IMR-90 (cell line): ENCODE measurements at places on chromosomes 2 and 18.

DNA sequence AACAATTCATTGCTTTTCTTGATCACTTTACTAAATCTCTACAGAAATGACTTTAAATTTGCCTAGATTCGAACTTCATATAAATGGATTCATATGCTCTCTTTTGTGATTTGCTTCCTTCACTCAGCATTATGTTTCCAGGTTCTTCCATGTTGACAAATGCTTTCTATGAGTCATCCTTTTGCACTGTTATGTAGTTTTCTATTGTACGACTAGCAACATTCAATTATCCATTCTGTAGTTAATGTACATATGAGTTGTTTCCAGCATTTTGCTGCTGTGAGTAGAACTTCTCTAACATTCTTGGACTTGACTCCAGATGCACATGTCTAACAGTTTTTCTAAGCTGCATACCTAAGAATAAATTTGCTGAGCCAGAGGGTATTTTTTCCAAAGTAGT, 66.5 kb upstream of the NEUROD1 start:
- DNase-seq: no peak

- no peak for DNase-seq
Observed at GRCh38 chr2:218863021-218863520, 3.5 kb downstream of the WNT6 start.

DNA sequence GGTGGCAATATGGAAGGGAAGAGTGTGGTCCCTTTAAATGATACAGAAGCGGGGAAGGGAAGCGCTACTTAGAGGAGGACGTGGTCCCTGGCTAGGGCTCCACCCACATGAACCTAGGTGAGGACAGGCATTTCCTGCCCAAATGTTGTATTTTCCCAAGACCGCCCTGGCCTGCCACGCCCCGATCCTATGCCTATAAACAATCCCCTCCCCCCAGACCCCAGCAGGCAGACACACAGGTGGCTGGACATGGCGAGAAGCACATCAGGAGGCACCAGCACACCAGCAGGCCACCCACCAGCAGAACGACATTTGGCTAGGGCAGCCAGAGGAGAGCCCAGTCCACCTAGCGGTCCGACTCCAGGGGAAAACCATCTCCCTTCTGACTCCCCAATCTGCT, 47.2 kb downstream of the METTL8 start:
- DNase-seq: no peak

DNA sequence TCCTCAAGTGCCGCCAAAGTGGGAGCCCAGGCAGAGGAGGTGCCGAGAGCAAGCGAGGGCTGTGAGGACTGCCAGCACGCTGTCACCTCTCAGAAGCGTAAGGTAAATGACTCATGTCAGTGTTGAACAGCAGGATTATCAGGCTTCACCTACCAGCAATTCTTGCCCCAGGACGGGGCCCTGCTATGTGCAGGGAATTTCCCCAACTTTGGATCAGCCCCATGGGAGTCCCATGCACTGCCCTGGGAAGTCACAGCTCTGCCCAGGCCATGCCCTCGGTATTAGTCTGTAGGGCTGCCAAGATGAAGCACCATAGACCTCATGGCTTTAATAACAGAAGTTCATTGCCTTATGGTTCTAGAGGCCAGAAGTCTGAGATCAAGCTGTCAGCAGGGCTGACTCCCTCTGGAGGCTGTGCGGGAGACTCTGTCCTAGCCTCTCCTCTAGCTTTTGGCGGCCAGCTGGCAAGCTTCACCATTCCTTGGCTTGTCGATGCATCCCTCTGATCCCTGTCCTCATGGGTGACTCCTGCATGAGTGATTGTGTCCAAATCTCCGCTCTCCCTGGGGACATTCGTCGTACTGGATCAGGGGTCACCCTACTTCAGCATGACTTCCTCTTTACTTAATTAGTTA, 55.9 kb downstream of the TRPM8 start:
- DNase-seq: no peak

GRCh38 chr2:150387586-150388288, 99.7 kb downstream of the RND3 start:
- peak; percentile 26 for DNase-seq

GRCh38 chr2:73008766-73009135, 62.8 kb downstream of the SFXN5 start:
- no peak for DNase-seq

DNA sequence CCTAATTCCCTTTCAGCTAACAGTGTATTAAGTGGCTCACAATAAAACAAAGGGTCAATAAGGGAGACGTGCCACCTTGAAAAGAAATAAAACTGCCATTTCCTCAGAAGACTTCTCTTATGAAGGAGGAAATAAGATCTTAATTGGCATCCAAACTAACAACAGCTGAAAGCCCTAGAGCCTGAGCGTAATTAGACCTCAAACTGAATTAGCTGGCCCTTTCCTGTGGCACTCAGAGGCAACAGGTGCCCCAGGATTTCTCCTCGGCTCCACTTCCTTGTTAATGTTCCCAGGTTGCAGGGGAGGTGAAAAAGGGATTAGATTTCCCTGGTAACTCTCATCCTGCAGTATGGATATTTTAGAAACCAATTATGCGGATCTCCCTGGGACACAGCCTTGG, 804.3 kb downstream of the DCDC2C start:
- no peak for DNase-seq

DNA sequence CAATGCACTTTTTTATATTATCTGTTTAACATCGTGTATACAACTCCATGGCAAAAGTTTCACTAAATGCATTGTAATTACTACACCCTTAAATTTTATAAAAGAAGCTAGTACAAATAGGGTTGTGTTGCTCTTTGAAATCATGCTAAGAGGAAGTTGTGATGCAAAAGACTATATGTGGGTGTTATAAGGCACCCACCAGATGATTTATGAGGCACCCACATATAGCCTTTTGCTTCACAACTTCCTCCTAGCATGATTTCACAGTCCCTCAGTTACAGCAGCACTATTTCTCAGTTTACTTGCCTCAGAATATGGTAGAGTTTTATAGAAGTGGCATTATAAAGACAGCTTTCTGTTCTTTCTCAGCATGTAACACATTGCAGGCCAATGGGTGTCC, 277.3 kb upstream of the DOK6 start:
- no peak for DNase-seq

- no peak for DNase-seq
Observed at GRCh38 chr2:45085487-45085886, 76.2 kb upstream of the SIX2 start.

DNA sequence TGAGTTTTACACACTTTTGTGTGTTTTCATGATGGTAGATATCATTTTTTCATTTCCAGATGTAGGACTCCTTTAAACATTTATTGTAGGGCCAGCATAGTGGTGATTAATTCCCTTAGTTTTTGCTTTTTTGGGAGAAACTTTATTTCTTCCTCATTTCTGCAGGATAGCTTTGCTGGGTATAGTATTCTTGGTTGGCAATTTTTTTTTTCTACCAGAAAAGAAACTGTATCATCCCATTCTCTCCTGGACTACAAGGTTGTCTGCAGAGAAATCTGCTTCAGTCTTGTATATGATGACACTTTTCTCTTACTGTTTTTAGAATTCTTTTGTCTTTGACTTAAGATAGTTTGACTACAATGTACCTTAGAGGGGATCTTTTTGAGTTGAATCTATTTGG, 37.8 kb upstream of the RHOB start:
- DNase-seq: no peak

DNA sequence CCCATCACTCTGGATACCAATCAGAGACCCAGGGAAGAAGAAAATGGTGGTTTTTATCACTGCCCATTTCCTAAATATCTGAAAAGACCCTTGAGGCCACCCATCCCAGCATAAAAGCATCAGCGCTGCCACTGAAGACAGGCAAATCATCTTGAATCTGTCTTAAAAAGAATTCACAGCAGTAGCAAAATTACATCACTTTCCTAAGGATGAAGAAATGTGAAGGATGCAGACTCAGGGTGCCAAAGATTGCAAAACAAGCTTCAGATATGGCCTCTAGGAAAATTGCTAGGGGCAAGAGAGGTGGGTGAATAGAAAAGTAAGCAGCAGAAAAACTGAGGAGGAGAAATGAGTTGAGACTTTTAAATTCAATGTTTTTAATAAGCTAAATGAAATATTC, 70.0 kb downstream of the SLC25A12 start:
- DNase-seq: peak; percentile 54

DNA sequence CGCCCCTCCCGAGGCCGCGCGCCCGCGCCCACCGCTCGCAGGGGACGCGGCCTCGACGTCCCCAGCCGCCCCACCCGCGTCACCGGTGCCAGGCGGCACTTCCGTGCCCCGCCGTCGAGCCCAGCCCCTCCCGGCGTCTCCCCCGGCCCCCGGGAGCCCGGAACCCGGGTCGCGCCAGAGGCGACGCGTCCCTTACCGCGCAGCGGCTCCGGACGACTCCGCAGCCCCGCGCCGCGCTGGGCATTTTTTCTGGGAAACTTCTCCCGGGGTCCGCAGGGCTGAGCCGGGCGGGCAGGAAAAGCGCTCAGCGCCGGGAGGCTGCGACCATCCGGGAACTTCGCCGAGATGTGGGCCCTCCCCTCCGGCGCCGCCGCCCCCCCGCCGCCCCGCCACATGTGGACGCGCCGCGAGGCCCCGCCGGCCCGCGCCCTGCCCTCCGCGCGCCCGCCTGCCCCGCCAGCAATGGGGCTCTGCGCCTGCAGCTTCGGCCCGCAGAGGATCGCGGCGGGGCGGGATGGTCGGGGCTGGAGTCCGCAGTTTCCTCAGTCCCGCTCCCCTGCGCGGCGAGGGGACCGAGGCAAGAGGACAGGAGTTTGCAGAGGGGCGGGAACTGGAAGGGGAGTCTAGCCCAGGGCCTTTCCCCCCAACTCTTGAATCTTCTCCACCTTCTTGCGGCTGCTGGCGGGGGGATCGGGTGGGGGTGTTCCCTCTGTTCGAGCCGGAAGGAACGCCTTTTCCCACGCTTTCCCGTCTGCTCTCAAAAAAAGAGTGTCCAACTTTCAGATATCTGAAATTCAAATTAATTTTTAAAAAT, 81.5 kb downstream of the CHRNA1 start:
- peak; percentile 59 for DNase-seq

GRCh38 chr2:9380702-9381628, 42.4 kb downstream of the ITGB1BP1 start:
- peak; percentile 95 for DNase-seq

DNA sequence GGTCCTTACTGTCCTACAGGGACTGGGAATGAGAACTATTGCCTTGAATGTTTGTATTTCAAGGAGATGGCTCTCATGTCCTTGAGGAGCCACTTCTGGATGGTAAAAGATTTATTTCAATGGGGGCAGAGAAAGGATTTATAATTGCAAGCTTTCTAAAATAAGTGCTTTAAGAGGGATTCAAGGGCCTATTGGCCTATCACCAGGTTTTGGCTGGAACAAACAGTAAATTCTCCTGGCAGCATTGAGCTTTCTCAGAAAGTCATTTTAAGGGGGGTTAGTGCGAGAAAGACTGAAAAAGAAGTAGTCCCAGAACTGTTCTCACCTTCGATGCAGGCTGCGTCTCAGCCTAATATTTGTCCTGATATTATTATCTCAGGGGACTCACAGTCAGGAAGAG, 29.8 kb downstream of the DPP10 start:
- no peak for DNase-seq

- no peak for DNase-seq
Observed at GRCh38 chr18:50796495-50796894, 23.3 kb downstream of the MRO start.

DNA sequence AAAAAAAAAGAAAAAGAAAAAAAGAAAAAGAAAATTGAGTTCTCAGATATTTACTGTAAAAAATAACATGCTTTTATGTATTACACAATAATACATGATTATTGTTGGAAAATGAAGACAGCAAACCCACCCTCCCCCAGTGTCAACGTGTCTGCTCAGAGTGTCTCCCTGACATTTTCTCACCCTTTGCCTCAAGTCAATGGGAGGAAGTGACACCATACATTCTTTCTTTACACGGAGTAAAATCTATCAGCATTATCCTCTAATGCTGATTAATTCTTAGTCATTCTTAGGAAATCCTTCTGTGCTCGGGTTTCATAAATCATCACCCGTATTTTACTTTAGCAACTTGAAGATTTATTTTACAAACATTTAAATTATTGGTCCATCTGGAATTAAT, 32.0 kb downstream of the CTAGE1 start:
- DNase-seq: peak; percentile 83

DNA sequence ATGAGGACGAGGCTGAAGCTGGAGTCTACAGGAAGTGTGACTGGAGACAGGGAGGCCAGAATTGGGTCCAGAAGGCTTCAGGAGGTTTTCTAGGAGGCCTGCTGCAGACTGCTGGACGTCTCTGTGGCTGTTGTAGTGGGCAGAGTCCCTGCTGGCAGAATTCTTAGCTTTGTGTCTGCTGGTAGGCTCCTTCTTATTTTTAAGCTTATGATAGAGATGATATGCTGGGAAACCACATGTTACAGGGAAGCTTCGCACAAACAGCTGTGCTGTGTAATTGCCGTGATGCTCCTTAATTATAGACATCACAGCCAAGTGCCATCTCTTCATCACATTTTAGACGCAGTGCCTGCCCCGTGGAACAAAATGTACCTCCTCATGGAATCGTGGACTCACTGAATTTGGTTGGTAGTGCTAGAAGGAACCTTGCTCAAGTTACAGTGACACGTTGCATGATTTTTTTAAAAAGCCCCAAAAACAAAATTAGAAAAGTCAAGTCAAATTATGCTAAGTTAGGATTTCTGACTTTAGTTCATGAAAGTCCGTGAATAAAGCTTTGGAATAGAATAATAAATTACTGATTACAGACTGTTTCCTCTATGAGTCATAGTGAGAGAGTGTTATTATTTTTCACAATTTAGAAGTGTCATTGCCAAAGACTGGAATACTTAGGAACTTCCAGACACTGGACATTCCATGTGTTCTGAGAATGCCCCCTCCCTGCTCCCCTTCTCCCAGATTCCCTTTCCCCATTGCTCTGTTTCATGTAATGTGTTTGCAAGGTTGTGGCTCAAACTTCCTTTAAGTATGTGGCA, 144.1 kb downstream of the FHOD3 start:
- DNase-seq: peak; percentile 70

DNA sequence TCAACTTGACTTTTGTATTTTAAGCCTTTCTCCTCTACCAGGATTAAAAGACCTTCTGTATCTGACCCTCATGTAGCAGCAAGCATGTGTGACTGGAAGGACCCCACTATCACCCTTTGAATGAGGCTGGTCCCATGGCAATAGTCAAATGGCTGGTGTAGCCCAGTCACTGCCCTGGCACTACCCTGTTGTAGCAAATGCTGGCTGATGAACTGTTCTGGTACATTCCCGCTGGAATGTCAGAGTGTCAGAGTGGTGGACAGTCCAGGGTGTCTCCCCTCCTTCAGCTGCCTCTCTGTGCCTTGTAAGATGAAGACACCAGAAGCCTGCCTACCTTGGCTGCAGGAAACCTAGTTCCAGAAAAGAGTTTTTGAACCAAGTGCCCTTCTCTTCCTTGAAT, 115.7 kb downstream of the ACKR3 start:
- no peak for DNase-seq

GRCh38 chr2:73239776-73240175, 5.7 kb downstream of the CCT7 start:
- DNase-seq: peak; percentile 73

- DNase-seq: peak; percentile 33
Observed at GRCh38 chr2:46747297-46747818, 168.2 kb downstream of the MCFD2 start.
